NCI-H146 (cell line): ENCODE measurements at places on chromosomes 7 and 10.

DNA sequence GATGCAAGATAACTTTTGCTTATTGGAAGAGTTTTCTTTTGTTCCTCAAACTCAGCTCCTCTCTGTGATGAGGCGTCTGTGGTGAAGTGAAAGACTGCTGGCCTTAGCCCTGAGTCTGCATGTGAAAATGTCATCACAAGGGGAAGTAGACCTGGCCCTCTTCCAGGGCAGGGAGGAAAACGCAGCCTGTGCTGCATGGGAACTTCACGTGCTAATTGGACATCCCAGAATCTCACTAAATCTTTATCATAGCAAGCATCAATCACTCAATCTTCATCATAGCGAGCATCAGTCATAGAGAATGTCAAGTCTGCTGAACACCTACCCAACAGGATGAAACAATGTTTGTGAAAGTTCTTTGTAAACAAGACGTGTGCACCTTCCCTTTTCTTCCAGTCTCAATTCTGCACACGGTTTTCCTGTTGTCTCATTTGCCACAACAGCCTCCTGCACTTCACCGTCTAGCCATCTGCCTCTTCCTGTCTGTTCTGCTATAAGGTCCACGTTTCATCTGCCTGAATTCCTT lies 314.6 kb downstream of the FRMD4A start:
- DNase-seq: no peak

DNA sequence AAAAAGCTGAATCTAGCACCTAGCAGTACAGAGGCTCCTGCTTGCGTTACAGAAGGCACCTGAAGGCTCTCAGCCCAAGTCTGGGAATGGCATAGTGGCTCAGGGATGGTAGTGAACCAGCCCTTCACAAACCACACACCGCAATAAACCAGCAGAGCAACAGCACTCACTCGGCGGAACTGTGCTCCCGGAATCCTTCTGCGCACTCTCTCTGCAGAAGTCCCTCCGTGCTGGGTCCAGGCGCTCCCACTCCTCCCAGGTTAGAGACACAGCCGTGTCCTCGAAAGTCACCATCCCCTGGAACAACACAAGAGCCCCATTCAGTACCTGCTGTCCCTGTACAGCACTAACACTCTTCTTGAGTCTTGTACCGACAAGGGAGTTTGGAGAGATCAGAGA lies 1.5 kb downstream of the ZNF394 start:
- no peak for DNase-seq

DNA sequence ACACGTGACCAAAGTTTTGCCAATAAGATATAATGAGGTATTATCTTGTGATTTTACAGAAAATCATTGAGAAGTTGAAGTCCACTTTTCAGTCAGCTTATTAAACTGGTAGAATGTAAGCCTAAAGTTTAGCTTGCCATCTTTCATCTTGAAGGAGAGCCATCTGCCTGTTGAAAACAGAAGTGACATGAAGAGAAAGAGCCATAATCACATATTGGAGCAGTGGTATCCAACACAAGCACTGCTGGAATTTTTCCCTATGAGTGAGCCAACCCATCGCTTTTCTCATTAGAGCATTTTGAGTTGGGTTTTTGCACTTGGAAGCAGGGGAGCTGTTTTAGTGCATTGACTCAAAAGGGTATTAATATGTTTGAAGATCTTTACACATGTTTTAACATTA lies 117.6 kb upstream of the FERD3L start:
- DNase-seq: no peak

DNA sequence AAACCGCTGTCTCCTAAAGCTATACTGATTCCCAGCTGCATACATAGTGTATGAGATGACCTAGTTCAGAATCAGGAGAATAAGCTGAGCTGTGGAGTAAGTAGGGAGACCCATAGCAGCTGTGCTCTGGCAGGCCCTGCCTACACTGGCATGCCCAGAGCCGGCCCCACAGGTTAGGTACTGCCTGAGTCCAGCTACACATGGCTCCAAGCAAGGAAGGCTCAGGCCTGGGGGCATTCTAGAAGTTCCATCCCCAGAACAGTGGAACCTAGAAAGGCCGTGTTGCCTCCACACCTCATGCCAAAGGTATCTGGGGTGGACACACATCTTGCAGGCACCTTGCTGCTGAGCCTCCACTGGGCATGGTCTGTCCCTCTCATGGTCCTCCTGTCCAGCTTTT lies 195.7 kb upstream of the CDCA7L start:
- DNase-seq: no peak

GRCh38 chr10:103397191-103397825 lies 882 bp downstream of the PDCD11 start:
- peak; percentile 13 for DNase-seq

DNA sequence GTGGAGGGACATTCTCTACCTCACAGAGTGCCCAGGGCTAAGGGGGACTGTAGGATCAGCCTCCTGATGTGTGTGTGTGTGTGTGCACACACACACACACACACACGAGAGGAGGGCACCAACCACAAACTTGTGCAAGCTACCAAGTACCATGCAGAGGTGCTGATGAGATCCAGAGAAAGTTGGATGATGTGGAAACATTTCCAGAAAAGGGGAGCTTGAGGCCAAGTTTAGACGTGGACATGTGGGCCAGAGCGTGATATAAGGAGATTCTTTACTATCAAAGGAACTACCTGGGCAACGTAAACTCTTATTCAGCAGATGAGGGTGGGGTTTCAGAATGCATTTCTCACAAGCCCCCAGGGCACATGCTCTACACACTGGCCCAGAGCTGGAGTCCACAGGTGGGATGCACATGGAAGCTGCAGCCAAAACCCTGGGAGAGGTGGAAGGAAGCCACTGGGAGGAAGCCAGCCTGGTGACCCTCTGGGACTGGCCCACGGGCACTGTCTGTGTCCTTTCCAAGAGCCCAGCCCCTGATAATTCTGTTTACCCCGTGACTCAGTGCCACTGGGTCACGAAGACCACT lies 53.5 kb downstream of the DLG5 start:
- no peak for DNase-seq

GRCh38 chr7:72336632-72337389 lies 75.3 kb downstream of the CALN1 start:
- DNase-seq: peak; percentile 65

- no peak for DNase-seq
Measured at GRCh38 chr7:64874114-64874513, 29.0 kb upstream of the ZNF273 start.

- peak; percentile 55 for DNase-seq
Measured at GRCh38 chr7:100673942-100674410, 436 bp downstream of the GNB2 start.

DNA sequence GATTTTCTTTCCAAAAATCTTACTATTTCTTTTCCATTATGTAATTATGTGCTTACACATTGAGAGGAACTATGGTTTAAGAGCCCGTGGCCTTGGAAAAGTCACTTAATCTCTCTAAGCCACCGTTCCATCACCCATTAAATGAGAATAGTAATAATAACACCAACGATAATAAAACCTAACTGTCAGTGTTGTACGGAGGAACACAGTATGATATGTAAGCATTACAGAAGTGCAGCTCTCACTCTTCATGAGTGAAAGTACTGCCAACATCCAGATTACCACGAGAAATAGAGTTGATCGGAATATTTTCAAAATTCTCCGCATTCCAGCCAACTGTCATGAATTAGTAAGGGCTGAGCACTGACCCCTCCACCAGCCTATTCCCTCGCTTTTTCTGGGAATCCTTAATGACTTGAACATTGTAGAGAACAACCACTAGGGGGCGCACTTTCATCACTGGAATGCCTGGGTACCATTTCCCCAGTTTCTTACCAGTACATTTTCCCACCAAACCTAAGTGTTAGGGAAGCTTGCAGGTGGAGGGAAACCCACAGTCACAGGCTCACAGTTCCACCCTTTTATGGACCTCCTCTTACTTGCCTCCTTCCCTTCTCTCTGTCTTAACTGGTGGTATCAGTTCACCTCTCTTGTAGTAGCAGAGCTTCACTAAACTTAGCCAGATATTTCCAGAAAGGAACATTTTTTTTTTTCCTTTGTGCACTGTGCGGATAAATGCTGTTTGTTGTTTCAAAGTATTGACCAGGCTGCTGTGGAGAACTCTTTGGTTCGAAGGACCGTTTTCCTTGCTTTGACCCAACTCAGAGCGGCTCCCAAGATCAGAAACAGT lies 27.8 kb downstream of the NKX2-3 start:
- peak; percentile 62 for DNase-seq

GRCh38 chr7:76509931-76510877 lies at the start of gene UPK3B:
TSS of gene UPK3B (plus strand) at chr7:76510552. CDS start at chr7:76510653, 101 bp downstream.
- no peak for DNase-seq

GRCh38 chr10:69747179-69747578 lies 54.5 kb upstream of the COL13A1 start:
- no peak for DNase-seq

DNA sequence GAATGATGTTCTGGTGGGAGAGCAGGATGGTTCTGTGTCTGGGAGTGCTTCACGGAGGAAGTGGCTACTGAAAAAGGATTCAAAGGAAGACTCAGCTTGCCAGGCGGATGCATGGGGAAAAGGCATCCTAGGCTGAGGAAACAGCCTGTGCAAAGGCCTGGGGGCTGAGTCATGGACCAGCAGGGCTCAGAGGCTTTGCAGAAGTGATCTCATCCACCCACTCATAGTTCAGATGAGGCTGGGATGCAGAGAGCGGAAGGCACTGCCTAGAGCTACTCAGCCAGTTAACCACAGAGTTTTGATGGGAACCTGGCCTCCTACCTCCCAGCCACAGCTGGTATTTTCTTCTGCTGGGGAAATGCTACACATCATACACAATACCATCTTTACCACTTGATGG lies 15.8 kb upstream of the ADAMTS14 start:
- no peak for DNase-seq

DNA sequence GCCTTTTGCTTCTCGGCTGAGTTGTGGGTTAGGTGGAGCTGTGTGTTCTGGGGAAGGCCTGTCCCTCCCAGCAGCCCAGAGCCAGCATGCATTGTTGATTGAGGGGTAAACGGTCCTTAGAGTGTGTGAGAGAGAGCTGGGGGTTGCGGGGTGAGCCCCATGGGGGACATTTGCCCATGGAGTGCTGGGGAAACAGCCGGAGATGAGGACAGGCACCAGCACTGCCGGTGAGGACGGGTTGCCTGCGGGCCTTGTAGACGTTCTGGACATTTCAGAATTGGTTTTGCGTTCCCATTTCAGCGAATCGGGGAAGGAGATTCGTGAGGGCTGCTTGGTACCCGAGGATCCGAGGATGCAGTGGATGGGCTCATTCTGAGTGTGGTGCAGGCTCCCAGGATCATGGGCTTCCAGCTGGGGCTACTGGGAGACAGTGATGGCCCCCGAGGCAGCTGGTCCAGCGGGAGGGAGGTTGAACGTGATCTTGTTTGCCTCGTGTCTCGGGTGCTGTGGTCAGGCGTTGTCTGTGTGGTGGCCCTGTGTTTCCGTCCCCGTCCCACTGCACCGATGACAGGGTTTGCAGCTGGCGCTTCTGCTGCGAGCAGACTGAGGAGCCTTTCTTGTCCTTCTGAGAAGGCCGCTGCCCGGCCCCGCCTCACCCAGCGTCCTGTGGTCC lies 113.9 kb downstream of the CYTH3 start:
- no peak for DNase-seq

DNA sequence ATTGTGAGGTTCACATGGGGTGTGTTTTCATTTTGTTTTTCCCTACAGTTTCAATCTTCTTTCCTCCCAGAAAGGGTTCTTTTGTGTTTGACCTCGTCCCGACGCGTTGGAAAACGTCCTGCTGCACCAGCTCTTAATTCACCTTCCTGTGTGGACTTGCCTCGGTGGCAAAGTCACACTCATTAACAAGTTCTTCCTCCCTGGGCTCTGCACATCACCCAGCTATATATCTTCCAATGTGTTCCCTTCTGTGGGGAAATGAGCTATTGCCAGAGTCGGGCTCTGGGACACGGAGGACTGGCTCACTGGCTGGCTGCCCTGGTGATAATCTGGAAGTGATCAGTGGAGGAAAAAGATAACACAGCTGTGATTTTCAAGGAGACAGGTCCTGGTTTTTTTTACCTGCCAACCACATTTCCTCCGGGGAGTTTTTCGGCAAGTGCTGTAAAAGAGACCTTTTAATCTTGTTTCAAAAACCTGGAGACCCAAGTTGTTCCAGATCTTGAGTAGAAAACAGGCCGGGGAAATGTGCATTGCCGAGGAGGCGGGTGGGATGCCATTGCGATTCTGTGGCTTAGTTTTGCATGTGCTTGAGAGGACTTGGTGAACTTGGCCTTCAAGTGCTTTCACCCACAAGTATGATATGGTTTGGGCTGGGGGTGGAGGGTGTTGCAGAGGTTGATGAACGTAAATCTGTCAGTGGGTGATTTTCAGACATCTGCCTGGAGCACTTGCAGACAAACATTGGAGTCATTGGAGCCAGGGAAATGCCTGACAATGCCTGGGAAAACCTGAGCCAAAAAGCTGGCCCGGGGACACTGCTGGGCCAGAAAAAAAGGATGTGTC lies 96.5 kb upstream of the CREB5 start:
- DNase-seq: no peak

DNA sequence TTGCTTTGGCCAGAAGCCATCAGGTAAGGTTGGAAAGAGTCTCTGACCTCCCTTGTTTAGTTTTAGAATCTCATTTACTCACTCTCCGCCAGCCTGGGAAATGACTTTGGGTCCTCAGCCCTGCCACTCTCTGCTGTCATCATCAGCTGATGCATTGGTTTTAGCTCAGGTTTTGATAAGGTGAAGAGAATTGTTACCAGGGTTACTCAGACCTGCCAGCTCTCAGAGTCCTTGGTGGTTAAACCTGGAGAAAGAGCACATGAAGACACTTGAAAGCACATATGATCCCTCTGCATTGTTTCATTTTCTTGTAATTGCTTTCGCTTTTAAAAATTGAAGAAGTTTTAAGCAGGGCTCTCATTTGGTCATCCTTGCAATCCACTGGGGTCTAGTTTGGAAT lies 4.0 kb upstream of the CROT start:
- no peak for DNase-seq

DNA sequence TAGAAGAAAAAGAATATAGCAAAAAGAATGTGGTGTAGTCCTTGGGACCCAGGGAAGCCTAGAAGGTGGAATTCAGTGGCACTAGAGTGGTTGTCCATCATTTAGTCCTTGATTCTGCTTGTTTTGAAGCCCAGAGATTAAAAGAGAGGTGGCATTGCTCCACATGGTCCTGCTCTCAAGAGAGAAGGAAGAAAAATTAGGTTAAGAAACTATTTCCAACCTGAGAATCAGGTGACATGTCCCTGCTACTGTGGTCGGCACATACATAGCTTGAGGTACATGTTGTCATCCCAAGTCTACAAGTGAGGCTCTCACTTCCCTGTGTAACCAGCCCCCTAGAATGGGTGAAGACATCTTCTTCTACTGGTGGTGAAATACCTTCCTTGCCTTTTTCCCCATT lies at the start of gene OR9A2:
Gene OR9A2 (minus strand): TSS at position 101 of the 400 bp plus-strand sequence. CDS start 0 bp downstream, at position 101.
- DNase-seq: no peak

- DNase-seq: no peak
Measured at GRCh38 chr7:91005024-91005423, 259.2 kb upstream of the FZD1 start.
